ENCODE measurements at places on chromosomes 6 and 20.

GRCh38 chr6:41021832-41022231 lies 17.2 kb downstream of the UNC5CL start:
- DNase-seq = peak; percentile 59

DNA sequence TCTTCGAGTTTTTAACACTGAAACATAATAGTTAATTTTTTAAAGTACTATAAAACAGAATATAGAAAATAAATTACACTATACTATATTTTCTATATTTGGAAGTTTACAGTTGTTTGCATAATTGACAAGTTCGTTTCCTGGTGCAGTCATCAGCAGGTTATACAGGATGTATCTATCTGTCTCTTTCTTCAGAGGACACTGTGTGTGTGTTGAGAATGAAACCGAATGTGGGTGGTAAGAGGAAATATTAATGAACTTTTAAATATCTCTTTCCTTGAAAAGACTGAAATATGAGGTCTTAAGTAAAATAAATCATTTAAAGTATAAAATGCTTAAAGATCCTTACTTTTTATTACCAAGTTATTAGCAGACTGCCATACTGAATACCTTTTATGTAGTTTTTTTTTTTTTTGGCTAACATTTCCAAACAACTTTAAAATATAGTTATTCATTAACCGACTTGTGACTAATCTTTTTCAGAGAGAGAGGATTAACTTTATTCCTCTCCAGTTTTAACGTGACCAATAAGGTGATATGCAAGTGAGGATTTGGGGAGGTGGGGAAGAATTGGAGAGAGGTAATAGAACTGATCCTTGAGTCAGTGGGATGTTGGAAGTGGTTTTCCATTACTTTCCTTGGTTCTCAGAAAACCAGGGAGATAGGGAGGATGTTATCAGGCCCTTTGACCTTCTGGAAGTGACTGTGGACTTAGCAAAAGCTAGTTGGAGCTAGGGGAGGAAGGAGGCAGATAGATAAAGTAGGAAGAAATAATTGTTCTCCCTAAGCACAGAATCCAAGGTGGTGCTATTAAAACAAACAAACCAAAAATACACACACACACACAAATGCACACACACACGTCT lies 380.0 kb upstream of the FLRT3 start:
- DNase-seq = no peak

GRCh38 chr6:24381476-24382219 lies 21.1 kb upstream of the MRS2 start:
- no peak for DNase-seq

DNA sequence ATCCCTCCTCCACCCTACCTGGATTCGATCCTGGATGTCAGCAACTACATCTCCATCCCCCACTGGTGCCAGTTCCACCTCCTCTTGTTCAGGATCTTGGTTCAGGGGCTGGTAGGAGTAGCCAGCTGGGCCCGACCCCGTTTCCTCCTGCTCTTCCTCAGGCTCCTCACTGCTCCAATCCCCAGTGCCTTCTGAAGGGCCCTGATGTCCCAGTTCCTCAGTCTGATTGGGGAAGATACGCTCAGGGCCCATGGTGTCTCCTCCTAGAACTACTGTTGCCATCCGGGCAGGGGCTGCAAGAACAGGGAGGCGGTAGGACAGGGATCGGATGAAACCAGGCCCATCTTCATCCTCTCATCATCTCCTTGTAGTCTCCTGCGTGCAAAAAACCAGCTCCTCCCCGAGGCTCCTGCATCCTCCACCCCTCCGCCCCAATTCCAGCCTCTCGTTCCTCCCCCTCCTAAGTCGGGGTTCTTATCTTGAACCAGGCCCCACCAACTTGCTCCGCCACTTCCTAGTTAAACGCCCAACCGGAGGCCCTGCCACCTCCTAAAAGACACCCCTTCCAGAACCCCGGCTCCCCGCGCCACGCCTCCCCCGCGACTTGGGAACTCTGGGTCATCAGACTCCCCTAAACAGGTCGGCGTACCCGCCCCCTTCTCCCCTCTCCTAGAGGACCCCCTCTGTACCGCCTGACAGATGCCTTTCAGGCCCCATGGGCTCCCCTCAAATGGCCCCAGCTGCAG lies 476 bp downstream of the MEA1 start:
- no peak for DNase-seq

DNA sequence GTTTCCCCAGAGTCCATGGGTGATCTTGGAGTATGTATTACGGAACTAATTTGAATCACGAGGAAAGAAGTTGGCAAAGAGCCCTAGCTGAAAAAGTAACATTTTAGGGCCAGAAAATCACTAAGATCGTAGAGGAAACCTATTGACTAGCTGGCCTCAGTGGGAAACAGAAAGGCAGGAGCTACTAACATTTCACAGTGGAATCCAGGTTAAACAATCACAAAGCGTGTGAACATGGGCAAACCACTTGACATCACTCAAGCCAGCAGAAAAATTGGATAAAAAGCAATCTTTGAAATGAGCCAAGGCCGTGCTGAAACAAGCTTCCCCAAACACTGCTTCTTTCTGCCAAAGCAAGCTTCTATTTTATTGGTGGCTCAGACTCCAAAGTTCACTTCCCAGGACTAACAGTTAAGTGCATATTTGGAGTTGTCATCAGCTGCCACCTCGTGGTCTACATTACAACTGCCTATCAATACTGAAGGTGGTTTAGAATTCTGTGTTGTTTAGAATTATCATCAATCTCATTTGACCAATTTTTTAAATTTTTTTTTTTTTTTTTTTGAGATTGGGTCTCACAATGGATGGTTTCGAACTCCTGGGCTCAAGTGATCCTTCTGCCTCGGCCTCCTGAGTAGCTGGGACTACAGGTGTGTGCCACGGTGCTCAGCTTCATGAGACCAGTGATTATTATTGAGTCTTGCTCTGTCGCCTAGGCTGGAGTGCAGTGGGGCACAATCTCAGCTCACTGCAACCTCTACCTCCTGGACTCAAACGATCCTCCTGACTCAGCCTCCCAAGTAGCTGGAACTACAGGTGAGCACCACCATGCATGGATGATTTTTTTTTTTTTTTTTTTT lies 10.6 kb downstream of the RPS10 start:
- DNase-seq = peak; percentile 51

GRCh38 chr20:32977281-32978008 lies 26.8 kb downstream of the SUN5 start:
- no peak for DNase-seq

- no peak for DNase-seq
Measured at GRCh38 chr6:167898673-167899311, 72.1 kb downstream of the AFDN start.

DNA sequence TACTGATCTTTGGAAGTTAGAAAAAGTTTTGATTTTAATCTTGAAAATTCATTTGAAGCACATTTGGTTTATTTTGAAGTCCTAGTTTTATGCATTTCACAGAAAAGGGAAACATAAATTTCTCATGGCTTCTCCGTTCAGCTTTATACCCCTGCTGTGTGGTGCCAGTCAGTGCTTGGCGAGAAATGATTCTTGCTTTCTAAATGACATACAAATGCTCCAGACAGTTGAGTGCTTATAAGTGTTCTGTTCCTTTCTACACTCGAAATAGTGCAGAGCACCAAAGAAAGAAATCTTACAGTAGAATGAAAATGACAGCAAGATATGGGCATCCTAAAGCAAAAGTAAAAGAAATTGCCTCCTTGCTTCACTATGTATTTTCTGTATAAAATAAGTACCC lies 9.0 kb upstream of the ZNF292 start:
- no peak for DNase-seq

DNA sequence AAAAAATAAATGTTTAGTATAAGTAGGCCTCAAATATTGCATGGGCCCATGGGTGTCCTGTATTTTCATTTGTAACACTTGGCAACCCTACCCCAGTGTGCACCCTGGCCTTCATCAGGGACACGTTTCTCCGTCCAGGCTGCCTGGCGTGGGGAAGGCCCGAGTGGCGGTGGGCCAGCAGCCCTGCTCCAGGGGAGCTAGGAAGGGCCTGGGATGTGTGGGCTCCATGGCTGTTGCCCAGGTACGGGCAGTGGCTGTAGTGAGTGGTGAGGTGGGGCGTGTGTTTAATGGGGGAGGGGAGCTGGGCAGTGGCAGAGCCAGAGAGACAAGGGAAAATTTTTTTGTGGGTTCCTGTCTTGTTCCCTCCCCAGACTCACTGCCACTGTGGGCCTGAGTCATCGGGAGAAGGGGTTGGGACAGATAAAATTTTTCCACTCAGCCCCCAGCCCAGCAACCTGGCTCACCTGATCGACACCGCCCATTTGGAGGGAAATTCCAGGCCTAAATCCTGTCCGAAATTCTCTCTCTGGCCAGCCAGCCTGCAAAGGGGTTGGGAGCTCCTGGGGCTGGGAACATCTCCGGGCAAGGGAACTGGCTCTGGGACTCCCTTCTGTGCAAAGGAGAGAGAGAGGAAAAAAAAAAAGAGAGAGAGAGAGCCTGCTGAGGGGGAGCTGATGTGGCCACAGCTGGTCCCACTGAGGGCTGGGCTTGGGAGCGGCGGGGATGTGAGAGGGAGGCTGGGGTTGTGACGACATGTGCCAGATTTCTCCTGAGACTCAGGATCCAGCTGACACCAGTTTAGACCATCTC lies 32.5 kb upstream of the VEGFA start:
- DNase-seq = no peak

GRCh38 chr6:14174996-14175395 lies 57.4 kb downstream of the CD83 start:
- no peak for DNase-seq

DNA sequence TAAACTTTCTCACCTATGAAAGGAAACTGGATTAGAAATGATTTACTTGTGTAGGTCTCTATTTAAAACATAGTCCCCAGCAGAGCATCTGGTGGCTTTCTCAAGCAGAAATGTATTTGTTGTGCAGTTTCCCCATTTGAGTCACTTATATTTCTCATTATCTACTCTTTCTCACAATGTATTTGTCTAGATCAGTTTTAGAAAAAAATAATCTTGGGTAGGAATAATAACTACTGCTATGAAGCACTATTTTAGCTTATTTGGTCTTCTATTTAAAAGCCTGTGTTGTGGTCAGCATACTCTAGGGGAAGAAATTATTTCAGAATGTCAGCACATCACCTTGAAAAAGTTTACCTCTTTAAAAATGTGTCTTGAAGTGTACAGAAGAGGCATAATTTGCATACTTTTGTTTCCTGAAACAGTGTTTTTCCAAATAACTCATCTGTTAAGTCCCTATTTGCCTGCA lies 60.9 kb upstream of the PRL start:
- DNase-seq = no peak

DNA sequence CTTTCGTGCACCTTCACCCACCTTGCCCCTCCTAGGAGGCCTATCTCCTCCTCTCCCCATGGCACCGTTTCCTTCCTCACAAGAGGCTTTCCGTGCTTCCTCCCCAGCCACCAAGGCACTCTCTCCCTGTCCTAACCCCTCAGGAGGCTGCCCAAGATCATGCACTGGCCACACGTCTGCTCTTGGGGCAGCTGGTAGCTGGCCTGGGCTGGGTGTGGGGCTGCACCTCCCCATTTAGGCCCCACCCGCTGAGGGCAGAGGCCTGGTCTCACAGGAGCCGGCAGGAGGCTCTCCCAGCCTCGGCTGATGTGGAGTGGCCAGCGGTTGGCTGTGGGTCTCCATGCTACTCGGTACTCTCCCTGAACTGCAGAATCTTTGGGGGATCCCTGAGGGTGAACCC lies 13.6 kb downstream of the NOL4L start:
- DNase-seq = no peak

- no peak for DNase-seq
Measured at GRCh38 chr6:73942592-73943186, 246.7 kb downstream of the CD109 start.

- DNase-seq = no peak
Measured at GRCh38 chr6:156647991-156648390, 129.2 kb upstream of the ARID1B start.

- DNase-seq = no peak
Measured at GRCh38 chr6:7566107-7566506, 23.9 kb upstream of the SNRNP48 start.

- no peak for DNase-seq
Measured at GRCh38 chr6:104656235-104656634, 203.5 kb downstream of the HACE1 start.

DNA sequence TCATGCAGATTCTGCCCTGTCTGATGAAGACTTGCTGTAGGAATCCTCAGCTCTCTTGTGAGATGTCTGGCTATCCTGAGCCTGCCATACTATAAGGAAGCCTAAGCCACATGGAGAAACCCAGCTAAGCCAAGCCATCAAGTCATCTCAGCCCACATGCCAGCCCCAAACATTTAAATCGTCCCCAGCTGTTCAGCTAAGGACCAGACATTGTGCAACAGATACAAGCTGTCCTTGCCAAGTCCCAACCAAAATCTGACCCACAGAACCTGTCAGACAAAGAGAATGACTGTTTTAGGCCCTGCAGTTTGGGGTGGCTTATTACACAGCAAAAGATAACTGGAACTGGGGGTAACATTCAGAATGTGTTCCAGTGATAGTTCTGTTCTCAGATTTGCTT lies 36.8 kb upstream of the FOXC1 start:
- DNase-seq = no peak

DNA sequence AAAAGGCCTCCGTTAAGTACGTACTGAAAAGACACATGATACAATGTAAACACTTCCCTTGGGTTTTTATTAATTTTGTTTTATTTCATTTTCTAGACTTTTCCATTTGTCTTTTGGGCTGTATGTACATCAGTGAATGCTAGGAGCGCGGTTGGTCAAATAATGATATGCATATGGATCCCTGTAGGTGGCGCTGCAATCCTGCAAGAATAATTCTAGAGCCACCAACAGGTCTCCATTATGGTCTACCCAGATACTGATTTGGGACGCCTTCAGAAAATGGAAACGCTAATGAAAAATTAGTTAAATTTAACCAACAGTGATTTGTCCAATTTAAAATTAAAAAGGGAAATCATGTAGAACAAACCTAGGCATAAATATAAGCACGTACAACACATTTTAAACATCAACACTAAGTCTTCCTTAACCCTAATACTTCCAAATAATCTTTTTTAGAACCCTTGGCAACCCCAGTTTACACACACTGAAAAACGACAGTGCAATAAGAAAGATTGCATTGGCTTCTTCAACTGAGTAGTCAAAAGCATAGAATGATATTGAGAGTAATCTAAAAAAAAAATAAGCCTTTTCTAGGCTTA lies 433.5 kb downstream of the RFPL4B start:
- peak; percentile 77 for DNase-seq

DNA sequence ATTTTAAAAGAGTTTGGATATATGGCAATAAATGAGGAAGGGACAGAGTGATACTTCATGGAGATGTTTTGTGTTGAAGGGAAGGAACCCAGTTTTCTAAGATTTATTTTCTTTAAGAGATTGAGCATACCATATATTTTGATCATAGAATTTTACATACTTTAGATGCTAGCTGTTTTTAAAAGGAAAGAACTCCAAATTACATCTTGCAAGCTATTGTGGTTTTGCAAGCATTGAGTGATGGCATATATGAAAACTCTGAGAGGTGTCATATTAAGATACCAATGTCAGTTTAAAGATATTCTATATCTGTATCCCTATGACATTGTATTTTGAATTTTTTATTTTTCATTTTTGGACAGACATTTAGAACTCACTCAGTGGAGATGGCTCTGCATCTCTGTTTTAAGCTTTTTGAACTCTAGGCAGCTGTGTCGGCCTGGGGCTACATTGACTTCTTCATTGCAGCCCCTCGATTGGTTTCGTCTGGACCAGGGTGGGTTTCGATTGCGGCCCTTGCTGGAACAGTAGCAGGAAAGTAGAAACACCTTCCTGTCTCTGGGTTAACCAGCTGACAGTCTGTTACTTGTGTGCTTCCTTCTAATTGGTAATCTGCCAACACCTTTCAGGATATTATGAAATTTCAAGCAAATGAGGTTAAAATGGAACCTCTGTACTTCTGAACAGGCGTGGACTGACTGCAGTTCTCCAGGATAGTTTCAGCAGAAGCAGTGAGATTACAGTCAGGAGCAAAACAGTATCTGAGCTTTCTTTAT lies 14.0 kb downstream of the IGF2R start:
- no peak for DNase-seq

GRCh38 chr20:13874394-13875157 lies 89.7 kb downstream of the NDUFAF5 start:
- DNase-seq = no peak
